PC-3 (cell line): ENCODE measurements at places on chromosomes 13 and 19. TPM values are rescaled to one million over a fixed set of nuclear protein-coding genes. Genes with fewer than 3 reads are reported as not detected.

EDNRB gene
- total RNA-seq: not detected in 2 replicates

CEACAM8 gene
- not detected in 2 replicates for total RNA-seq

- DNase-seq: no peak
Measured at GRCh38 chr13:45439008-45439407, 20.8 kb upstream of the SLC25A30 start.

- no peak for DNase-seq
Measured at GRCh38 chr19:2771786-2772674, 11.0 kb downstream of the SGTA start.

- no peak for DNase-seq
Measured at GRCh38 chr13:27252467-27252866, 1.1 kb downstream of the RPL21 start.

DNA sequence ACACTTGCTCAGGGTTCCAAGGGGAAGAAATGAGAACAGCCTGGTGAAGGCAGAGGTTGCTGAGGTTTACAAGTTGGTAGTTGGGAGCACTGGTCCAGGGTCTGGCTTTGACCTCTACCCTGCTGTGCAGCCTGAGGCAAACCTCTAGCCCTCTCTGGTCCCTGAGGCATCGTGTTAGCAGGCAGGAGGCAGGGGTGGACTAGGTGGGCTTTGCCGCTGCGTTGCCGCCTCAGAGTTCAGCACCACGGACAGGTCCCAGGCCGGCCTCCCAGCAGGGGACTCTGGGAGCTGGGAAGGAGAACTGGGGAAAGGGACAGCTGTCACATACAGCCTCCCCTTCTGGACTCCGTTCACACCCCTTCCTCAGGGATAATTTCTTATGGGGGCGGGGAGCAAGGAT lies 3.1 kb downstream of the NCAN start:
- peak; percentile 42 for DNase-seq

GRCh38 chr19:36009220-36009619 lies 607 bp upstream of the SYNE4 start:
- peak; percentile 56 for DNase-seq

GRCh38 chr13:98672947-98673613 lies 79.4 kb downstream of the SLC15A1 start:
- DNase-seq: peak; percentile 79

- no peak for DNase-seq
Measured at GRCh38 chr13:79918620-79919019, 422.3 kb downstream of the SPRY2 start.
